ENCODE measurements at places on chromosomes 12 and 14.
A peak's percentile ranks its signal among the peaks of the same experiment; 100 is the strongest.

DNA sequence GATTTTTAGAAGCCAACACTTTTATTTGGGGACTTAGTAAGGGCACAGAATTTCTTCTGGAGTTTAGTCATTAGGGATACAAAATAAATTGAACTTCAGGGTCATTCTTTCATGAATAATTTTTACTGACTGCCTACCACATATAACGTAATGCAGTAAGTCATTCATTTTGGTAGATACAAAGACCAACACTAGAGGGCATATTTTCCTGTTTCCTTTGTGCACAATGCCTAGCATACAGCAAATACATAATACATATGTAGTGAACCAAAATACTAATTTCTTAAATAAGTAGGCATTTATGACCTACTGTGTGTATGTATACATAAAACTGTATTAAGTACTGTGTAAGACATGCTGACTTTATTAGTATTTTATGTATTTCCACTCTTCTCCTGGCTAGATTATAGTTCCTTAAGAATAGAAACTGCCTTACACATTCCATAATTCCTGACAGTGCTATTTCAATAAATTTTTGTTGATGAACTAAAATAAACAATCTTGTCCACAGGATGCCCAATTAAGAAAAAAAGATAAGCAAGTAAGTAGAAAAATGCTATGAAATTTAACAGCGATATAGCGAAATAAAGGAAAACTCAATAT is 47.9 kb downstream of the PPP1R12A start:
- peak; percentile 67 for DNase-seq

DNA sequence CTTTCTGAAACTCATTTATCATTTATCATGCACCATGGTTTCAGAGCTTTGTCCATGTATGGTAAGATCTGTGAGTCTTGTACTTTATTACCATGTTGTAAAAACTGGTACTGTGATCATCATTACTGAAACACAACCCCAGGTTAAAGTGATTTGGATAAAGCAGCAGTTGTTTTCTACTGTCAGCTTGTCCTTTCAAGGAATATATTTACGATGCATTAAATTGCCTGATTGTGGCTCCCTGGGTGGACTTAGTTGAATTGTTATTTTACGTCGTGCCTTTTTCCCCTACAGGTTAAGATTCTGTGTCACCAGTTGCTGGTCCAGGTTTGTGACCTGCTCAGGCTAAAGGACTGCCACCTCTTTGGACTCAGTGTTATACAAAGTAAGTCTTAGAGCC is 46.1 kb downstream of the FRMD6 start:
- no peak for DNase-seq

DNA sequence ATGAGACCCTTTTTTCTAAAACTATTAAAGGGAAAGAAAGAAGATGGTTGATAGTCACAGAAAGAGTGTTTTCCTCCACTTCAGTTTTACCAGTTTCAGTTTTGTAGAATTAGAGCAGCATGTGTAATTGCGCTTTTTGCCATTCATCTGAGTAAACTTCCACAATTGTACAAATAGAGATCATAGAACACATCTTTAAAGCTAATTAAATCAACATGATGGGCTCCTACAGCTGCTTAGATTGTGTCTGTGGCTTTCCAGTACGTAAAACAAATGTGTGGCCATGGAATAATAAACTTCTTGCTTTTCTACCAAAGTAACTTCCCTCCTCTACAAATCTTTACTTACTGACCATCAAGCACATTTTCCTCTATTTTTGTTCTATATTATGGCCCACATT is 84.2 kb upstream of the LRIG3 start:
- DNase-seq: no peak

DNA sequence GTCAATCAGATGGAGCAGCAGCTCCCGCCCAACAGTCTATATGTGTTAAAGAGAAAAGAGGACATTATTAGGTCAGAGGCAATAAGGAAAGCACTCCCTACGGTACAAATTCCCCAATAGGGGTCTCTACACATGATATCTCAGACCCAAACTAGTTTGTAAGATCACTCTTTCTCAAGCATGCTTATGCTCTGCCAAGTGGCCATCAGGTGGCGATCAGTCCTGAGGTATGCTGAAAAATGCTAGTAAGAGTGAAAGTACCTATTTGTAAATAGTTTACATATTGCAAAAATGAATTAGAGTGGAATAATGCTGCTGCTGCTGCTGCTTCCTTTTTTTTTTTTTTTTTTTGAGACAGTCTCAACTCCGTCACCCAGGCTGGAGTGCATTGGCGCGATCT is 61.0 kb downstream of the CPM start:
- DNase-seq: no peak

DNA sequence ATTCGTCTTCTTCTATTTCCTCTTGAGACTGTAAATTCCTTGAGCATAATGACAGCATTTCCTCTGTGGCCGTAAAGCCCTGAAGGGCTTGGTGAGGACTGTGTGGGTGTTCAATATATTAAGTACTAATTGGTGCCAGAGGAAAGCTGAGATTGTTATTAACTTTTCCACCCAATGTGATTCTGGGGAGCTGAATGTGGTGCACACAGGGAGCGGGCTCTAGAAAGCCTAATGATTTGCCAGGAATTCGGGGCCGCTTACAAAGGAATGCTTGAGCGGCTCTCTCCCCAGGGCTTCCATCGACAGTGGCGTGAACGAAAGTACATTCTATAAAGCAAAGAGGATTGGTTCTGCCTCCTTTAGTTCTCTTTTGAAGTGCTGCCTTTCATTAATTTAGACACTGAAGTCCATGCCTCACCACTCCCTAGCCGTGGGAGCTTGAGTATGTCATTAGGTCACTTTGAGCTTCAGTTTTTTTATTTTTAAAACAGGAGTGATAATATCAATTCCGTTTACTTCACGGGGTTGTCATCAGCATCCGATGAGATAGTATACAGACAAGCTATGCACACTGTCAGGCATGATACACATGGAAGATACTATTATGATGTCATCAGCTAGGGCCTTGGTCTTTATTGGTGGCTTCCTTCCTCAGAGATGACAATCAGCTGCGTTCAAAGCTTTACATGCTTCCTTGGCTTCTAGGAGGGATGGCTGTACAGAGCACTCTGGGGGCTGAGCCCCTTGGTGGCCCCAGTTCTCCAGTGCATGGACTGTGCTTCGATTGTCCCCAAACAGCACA is 11.0 kb upstream of the GSG1 start:
- no peak for DNase-seq

- no peak for DNase-seq
These were observed 12.8 kb downstream of the MYRFL start for GRCh38 chr12:69837657-69838415.

DNA sequence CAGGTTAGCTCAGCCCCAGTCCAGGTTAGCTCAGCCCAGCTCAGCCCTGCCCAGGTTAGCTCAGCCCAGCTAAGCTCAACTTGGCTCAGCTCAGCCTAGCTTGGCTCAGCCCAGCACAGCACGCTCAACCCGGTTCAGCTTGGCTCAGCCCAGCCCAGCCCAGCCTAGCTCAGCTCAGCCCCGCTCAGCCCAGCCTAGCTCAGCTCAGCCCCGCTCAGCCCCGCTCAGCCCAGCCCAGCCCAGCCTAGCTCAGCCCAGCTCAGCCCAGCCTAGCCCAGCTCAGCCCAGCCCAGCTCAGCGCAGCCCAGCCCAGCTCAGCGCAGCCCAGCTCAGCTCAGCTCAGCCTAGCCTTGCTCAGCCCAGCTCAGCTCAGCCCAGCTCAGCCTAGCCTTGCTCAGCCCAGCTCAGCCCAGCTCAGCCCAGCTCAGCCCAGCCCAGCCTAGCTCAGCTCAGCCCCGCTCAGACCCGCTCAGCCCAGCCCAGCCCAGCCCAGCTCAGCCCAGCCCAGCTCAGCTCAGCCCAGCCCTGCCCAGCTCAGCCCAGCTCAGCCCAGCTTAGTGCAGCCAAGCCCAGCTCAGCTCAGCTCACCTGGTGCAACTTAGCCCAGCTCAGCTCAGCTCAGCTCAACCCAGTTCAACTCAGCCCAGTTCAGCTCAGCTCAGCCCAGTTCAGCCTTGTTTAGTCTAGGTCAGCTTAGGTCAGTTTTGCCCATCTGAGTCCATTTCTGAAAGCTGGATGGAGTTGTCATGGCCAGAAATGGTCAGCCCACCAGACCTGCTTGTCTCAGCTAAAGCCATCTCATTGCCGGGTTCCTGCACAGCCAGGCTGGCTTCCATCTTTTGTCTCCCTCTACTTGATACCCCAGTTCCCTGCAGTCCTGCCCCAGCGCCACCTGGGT is 333.6 kb downstream of the TMEM121 start:
- peak; percentile 54 for DNase-seq

DNA sequence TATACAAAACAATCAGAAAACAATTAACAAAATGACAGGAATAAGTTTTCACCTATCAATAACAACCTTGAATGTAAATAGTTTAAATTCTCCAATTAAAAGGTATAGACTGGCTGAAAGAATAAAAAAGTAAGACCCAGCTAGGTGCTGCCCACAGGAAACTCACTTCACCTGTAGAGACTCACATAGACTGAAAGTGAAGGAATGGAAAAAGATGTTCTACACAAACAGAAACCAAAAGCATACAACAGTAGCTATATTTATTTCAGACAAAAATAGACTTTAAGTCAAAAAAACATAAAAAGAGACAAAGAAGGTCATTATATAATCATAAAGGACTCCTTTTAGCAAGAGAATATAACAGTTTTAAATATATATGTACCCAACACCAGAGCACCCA is 152.4 kb upstream of the PWP1 start:
- no peak for DNase-seq

- no peak for DNase-seq
These were observed 12.9 kb downstream of the RIMBP2 start for GRCh38 chr12:130702966-130703732.

DNA sequence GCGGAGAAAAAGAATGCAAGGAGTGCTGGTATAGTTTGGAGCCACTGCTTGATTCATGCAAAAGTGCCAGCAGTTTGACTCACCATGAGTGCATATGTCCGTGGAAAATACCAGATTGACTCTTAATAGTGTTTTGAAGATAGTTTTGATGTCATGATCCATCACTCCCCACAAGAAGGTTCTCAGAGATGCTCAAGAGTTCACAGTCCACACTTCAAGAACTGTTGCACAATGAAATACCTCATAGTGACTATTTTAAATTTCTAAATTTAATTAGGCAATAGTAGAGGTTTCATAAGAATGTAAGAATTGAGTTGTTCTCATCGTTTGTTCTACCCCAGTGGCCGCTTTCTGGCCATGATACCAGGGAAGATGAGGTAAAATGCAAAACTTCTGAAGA is 286.6 kb upstream of the RGS6 start:
- no peak for DNase-seq

GRCh38 chr12:96187956-96188355 is 6.2 kb upstream of the ELK3 start:
- no peak for DNase-seq

DNA sequence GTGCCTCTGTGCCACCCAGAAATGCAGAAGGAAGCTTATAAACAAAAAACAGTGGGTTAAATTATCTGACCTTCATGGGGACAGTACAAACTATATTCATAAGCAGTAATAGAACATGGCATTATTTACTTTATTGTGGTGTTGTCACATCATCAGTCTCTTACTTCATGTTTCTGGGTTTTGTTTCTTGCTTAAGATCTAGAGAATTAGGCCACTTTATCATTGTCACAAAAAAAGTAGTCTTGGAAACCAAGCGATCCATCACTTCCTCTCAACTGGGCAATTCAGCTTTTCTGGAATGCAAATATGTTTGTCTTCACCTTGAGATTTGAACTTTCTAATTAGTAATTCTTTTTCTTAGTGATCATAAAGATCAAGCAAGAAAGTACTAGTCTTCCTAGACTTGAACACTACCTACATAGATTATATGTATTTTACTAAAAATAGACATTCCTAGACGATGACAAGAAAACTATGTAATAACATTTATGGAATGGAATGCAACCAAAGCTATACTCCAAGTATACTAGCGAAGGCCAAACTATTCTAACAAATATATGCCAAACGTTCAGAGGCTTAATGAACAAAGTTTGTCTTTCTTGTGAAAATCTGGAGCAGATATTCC is 363.4 kb downstream of the DAD1 start:
- no peak for DNase-seq

GRCh38 chr12:48828293-48828692 is 10.0 kb downstream of the CACNB3 start:
- DNase-seq: no peak

DNA sequence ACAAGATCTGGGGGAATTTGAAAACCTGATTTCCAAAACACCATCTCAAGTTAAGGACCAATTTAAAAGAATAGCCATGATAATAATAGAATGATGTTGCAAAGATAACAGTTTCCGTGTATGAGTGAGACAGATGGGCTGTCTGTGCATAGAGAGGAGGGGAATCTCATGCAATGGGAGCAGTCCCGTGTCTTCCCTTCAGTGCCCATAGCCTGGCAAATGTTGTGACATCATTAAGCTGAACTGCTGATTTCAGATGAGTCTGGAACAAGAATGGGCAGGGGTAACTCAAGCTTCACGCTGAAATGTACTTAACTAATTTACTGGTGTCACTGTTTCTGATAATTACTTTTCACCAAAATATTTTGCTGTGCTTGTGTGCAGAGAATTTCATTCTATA is 454.0 kb downstream of the FOXG1 start:
- no peak for DNase-seq

- no peak for DNase-seq
These were observed 10.0 kb downstream of the ANKRD9 start for GRCh38 chr14:102499401-102500157.

DNA sequence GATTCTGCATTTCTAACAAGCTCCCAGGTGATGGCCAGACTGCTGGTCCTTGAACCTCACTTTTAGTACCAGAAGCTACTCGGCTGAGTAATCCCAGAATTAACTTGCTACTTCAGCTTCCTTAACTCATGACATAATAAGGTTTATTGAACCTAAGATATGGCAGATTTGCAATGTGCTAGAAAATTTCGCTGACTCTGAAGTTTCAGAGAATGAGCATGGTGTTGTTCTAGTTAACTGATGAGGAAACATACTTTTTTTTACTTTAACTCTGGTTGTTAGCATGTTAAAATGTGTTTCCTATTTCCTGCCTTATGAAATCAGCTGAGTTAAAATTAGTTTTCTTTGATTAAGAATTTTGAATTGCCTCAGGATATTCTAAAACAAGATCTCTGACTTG is 23.1 kb upstream of the COX16 start:
- DNase-seq: no peak

GRCh38 chr14:39682582-39682981 is 250.3 kb upstream of the FBXO33 start:
- DNase-seq: no peak

DNA sequence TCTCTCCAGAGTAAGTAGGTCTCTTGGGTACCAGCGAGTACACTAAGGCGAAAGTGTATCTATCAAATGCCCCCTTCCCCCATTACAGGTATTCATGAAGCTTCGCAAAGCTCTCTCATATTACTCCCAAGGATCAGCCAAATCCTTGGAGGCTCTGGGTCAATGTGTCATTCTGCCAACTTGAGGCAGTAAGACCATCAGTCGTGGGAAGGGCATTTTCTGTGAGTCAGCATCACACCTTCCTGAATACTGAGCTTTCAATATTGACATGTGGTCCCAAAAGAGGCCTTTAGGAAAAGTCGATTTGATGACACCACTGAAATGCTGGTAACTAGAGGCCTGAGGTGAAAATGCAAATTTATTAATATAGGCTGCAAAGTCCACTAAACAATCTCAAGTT is 323.9 kb downstream of the LRIG3 start:
- DNase-seq: no peak

GRCh38 chr14:89276424-89276975 is 140.5 kb downstream of the FOXN3 start:
- peak; percentile 63 for DNase-seq

- no peak for DNase-seq
These were observed 1.6 kb downstream of the NXPH4 start for GRCh38 chr12:57218030-57218853.

GRCh38 chr12:120342175-120343038 is 14.8 kb upstream of the PLA2G1B start:
- DNase-seq: no peak
